Neural progenitor cell (in vitro differentiated cells): ENCODE measurements at places on chromosomes 2 and 18.

DNA sequence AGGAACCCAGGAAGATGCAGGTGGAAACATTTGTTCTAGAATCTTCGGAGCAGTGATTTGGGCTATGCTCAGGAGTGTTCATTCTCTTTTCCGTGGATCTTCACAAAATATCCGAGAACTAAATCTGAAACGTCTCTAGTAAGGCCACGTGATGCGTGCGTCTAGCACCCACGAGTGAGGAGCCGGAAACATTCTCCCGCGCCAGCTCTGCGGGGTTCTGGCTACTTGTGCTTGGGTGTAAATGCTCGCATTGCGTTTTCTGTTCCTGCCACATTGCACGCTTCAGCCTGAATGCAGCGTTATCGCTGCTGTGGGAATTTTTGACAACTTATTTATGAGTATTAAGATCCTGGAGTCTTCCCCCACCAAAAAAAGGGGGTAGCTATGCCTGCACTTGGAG, 71.4 kb downstream of the KLHL29 start:
- no peak for DNase-seq

DNA sequence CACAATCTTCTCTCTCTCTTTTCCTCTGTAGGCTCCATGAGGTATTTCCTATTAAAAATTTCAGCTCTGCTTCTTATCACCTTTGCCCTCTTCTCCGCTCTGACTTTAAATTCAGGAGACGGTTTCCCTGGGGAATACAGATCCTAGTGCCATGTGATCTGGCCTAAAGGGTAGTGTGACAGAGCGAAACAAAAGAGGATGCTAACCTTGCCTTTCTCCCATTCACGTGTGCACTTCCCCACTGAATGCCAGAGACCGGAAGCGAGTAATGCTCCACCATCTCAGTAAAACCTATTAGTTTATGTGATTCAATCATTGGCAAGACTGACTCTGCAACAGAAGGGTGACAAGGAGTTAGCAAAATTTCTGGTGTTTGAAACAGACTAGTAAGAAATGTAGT, 358.3 kb downstream of the ZNF521 start:
- no peak for DNase-seq

DNA sequence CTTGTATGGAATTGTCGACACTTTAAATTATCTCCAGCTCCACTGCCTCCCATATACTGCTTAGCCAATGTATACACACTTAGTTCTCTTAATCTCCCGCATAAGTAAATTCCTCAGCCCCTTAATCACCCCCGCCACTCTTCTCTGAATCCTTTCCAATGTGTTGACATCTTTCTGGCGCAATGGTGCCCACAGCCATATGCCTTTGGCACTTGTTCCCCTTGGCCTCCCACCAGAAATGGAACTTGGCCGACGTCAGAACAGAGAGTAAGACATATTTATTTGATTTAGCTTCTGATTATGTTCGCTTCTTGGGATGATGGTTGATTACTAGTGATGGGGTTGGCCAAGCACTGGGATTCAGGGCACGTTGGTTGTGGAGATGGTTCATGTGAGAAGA, 1089.3 kb upstream of the CELF4 start:
- no peak for DNase-seq

- no peak for DNase-seq
Observed at GRCh38 chr2:191312662-191313061, 67.5 kb downstream of the MYO1B start.

- DNase-seq = no peak
Observed at GRCh38 chr2:143117225-143117624, 12.0 kb upstream of the ARHGAP15 start.

GRCh38 chr2:100011272-100011731, 131.1 kb downstream of the AFF3 start:
- no peak for DNase-seq

DNA sequence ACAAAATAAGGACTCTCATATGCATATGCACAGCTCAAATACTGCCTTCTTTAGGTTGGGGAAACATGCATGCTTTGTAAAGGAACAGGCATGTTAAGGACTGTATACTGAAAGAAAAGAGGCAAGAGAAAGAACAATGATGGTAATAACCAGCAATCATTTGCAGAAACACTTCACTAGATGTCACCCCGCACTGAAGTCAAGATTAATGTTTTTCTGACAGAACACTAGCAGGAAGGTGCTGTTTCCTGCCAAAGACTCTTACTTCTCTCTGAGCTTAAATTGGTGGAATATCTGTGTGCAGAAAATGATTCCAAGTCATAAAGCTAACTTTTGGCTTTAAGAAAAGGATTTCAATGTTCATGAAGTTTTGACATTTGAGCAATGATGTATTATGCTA, 19.3 kb upstream of the CSRNP3 start:
- DNase-seq = no peak

GRCh38 chr2:146438246-146438645, 1406.6 kb upstream of the ACVR2A start:
- no peak for DNase-seq

DNA sequence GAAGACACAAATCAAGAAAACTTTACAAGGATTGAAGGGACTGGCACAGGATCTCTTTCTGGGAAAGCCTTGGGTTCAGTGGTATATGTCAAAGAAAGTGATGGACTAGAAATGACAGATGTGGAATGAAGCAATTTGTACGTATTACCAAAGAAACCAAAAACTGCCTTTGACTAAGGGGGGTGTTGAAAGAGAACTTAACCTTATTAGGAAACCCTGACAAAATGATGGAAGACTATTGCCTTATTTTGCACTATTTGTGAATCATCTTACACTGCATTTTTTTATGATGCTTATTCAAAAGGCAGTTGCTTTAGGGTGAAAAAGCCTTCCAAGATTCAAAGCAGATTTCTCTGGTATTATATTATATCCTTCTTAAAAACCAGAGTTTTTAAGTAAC, 4.0 kb downstream of the TSGA10 start:
- no peak for DNase-seq

GRCh38 chr2:199602896-199603717, 145.4 kb upstream of the SATB2 start:
- no peak for DNase-seq

- no peak for DNase-seq
Observed at GRCh38 chr18:29823671-29824070, 1218.9 kb downstream of the DSC3 start.

GRCh38 chr2:219490186-219490585, 8.5 kb upstream of the GMPPA start:
- DNase-seq = no peak

- DNase-seq = no peak
Observed at GRCh38 chr2:214607051-214607450, 196.2 kb downstream of the VWC2L start.

GRCh38 chr2:173354582-173355131, at the start of gene CDCA7:
CDCA7 (plus strand) TSS chr2:173354872; CDS start chr2:173354964, 92 bp downstream.
- DNase-seq = peak; percentile 89

DNA sequence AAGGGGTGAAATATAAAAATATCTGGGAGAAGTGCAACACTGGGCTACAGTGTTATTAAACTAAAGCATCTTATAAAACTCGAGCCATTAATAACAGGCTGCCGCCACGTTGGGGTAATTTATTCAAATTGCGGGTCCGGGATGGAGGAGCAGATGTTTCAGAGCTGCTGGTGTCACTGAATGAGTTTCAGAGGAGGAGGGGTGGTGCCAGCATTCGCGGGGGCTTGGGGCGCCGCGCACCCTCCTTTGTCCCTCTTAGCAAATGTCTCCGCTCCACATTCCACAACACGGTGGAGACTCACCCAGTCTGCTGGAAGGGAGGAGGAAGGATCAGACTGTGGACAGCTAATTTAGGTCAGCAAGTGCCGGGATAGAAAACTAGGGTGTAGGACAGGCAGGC, 260.5 kb downstream of the CELF4 start:
- no peak for DNase-seq

- DNase-seq = no peak
Observed at GRCh38 chr18:8702668-8703067, 2.7 kb upstream of the MTCL1 start.

GRCh38 chr2:133421516-133422324, 146.5 kb downstream of the NCKAP5 start:
- peak; percentile 51 for DNase-seq

DNA sequence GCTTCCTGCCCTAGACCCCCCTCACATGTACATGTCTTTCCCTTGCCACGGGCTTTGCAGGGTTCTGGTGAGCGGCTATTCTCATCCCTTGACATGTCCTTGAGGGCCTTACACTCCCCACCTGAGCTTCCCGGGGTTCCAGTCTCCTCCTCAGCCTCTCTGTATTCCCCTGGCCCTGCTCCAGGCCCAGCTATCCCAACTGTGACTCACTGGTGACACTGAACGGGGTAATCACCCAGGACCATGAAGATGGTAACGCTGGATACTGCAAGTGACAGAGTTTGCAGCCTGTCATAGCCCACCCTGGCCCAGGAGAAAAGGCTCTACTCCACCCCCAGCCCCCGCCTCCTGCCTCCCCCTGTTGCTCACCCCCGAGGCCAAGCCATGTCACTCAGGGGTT, 27.3 kb downstream of the KIF3C start:
- DNase-seq = no peak

DNA sequence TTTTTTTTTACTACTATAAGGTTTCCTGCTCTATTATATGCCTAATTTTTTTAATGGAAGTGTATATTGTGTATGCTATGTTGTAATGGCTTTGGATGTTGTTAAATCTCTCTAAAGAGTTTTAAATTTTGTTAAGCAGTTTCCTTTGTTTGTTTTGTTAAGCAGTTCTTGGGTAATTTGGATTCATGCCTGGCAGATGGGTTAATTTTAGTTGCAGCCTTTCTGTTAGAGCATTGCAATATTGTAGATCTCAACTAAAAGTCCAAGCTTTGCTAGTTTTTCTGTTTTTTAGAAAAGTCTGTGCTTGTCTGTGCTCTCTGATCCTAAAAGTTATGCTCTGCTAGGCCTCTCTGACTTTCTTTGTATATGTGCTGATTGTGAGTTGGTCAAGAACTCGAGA, 1229.0 kb upstream of the NRXN1 start:
- DNase-seq = no peak

GRCh38 chr18:9513971-9514512, 38.7 kb downstream of the RALBP1 start:
- no peak for DNase-seq

- DNase-seq = no peak
Observed at GRCh38 chr2:135202751-135203150, 150.7 kb downstream of the RAB3GAP1 start.

DNA sequence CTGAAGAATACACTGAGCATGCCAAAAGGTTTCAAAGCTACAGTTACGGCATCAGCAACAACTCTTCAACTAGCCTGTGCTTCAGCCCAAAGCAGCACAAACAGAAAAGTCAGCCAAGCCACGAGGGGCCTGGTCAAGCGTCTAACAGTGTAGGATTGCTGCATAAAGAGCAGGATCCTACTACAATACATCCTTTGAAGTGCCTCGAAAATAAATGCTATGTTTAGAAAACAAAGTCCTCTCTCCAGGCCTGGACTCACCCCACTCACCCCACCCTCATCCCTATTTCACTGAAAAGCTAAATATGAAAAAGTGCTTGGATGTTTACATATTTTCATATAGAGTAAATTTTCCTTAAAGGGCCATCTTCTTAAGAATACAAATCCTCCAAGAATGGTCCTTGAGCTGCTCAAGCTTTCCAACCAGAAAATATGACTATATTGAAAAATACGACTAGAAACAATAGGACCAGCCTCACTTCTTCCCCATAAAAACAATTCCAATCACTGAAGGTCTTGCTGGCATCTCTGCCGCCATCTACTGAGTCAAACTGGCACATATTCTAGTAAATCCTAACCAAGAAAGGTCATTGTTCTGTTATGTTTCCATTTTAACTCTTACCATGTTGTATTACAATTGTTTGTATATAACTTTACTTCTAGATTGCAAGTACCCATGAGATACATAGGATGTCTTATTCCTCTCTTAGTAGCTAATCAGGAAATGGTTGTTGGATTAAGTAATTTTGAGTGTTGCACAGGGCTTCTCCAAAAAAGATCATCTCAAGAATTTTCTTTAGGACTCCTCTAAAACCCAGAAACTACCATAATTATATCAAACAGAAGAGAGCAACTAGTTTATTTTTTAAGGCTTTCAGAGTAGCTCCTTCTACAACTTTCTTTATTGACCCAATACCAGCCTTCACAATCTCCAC, 63.6 kb downstream of the CLHC1 start:
- DNase-seq = peak; percentile 51

DNA sequence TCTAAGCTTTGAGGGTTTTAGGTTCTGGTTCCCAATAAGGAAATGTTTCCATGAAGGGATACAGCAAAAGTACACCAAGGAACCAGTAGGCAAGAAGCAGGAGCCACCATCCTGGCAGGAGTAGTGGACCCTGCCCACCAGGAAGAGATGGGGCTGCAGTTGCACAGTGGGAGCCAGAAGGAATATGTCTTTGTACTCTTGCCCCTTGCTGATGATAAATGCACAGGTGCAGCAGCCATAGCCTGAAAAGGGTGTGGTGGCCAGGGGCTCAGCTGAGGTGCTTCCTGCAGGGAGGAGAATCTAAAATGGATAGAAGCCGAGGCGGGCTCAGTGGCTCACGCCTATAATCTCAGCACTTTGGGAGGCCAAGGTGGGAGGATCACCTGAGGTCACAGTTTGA, 27.5 kb downstream of the TMEM127 start:
- no peak for DNase-seq

DNA sequence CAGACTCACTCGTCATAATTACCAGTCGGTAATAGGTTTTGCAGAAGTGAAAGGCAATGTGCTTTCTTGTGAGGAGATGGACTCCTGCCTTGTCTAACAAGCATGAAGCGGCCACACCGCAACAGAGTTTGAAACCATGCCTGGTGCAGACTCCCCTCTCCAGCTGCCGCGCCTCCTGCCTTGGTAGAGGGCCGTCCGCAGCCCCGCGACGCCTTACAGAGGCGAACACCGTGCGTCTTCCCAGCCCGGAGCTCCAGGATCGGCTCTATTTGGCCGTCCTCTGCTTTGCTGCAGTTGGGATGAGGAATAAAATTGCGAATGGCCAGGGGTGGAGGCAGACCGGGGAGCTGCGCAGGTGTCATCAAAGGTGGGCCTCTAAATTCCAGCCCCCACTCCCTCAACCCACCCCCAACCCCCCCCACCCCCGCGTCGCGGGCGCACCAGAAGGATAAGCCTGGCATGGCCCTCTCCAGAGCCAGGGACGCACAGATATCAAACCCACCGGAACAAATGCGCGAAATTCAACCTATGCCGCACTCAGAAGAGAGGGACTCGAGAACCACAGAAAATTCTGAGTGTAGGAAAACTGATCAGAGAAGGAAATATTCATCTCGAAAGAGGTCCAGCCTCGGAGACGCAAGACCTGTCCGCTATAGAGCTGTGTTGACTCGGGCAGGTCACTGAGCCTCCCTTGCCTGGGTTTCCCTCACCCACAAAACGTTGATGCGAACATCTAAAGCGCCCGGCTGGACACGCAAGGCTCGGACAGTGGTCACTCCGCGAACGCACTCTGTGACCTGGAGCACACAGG, 1.1 kb downstream of the TRABD2A start:
- DNase-seq = peak; percentile 68
